ENCODE measurements at places on chromosomes 11 and 22.

DNA sequence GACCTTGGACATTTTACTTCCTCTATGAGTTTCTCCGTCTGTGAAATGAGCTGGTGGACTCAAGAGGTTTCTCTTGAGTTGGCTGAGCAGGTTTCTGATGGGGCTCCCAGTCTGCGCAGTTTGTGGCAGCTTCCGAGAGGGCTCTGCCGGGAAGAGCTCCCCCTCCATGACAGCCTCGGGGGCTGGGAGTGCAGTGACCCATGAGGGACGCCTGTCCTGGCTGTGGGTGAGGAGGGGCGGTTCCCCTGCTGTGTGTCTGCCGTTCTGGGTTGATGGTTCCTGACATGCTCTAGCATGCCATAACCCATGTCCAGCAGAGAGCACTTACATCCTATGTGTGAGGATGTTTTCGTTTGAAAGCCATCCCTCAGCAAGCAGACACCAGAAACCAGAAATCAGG lies 14.8 kb downstream of the CSF2RB start:
- DNase-seq, result no peak

- no peak for DNase-seq
Measured at GRCh38 chr11:94151903-94152677, 23.4 kb downstream of the PANX1 start.

GRCh38 chr22:18999008-18999407 lies 62.9 kb upstream of the PRODH start:
- no peak for DNase-seq

DNA sequence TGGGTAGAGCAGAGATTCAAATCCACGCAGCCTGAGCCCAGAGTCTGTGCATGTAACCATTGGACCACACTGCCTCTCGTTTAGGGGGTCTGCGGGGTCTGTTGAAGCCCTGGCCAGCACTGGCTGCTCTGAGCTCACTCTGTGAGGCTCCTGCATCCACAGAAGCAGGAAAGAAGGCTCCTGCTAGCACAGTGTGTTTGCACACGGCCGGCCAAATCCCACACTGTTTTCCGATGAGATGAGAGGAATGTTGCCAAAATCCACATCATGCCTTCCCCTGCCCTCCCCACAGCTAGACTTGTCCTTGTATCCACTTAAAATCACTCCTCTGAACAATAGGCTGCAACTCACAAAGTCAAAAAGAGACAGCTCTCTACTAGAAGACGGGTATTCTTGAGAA lies 10.6 kb upstream of the SLC22A12 start:
- no peak for DNase-seq

- no peak for DNase-seq
Measured at GRCh38 chr22:49159711-49160110, 668.0 kb downstream of the BRD1 start.

GRCh38 chr11:113934761-113935160 lies 30.2 kb downstream of the HTR3B start:
- DNase-seq, result no peak

DNA sequence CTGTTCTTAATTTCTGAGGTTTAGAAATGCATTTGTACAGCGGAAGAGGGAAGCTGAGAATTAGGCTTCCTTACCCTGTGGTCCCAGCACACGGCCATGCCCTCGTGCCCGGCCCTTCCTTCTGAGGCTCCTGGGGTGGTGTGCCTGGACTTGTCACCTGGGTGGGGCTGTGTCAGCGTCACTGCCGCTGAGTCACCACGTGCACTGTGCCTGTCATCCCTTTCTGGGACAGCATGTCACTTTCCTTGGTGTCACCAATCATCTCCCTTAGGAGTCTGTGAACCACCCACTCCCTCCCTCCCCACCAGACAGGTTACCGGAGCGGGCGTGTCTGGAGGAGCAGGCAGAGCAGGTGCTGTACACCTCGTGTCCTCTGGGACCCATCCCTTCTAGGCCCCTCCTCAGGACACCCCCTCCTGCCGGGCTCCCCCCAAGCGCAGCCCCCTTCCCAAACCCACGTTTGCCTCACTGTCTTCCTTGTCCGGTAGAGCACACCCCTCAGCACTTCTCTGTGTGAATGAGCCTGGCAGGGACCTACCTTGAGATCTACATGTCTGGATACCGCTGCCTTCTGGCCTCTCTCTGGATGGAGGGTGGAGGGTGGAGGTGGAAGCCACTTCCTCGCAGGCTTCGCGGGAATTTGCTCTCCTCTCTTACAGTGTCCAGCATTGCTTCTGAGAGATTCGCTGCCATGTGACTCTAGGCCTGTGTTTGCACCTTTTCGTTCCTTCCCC lies 367.6 kb downstream of the TBC1D22A start:
- DNase-seq, result no peak

DNA sequence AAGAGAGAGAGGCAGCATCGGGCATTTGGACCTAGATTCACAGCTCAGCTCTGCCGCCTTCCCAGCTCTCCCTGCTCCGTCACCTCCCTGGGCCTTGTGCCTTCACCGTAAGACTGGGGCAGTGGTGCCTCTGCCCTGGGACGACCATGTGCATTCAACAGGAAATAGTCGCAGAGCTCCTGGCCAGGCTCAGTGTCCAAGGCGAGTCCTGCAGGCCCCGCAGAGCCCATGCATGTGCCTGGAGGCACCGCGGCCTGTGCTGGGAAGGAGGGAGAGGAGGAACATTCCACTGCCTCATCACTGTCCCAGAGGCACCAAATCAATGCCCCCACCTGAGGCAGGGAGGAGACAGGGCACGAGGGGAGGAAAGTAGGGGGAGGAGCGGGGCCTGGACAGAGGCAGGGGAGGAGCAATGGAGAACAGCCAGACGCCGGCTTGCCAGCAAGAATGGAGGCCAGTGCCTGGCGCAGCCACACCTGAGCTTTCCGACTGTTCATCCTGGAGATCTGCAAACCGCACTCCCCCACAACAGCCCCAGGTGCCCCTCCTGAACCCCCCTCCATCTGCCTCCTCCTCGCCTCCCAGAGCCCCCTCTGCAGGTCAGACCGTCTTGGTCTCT lies 74.4 kb upstream of the PRR5 start:
- DNase-seq, result no peak

- no peak for DNase-seq
Measured at GRCh38 chr22:20111045-20111688, 4.7 kb upstream of the RANBP1 start.

GRCh38 chr22:36391638-36392037 lies 3.9 kb upstream of the MYH9 start:
- no peak for DNase-seq

- DNase-seq, result no peak
Measured at GRCh38 chr11:92264350-92264749, 39.7 kb downstream of the FAT3 start.

- no peak for DNase-seq
Measured at GRCh38 chr11:10287140-10287539, 6.9 kb downstream of the SBF2 start.

- DNase-seq, result no peak
Measured at GRCh38 chr11:75931124-75931523, 116.1 kb downstream of the UVRAG start.

GRCh38 chr11:118313242-118313641 lies 8.7 kb downstream of the CD3E start:
- DNase-seq, result no peak

DNA sequence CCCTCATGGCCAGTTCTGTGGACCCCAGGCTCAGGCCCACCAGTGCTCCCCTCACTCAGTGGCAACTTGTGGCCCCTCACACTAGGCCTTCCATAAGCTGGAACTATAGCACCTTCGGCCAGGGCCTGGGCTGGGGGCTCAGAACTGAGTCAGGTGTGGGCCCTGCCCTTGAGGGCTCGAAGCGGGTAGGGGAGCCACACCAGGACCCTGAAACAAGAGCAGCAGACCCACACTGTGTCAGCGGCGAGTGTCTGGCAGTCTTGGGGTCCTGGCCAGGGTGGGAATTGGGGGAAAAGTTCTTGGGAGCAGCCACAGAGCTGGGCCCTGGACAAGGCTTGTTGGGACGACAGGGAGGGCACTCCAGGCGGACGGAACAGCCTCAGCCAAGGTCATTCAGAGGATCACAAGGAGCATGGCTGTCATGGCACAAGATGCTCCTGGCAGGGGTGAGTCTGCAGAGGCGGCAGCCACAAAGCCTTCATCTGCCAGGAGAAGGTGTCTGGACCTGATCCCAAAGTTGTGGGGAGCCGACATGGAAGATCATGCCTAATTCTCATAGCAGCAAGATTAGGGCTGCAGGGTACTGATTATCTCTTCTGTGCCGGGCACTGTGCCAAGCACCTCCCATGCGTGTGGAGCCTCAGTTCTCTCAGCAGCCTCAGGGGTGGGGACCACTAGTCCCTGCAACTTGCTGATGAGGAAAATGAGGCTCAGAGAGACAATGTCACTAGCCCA lies 50.7 kb downstream of the SHISAL1 start:
- no peak for DNase-seq

Data from GM12864 (cell line).